ENCODE measurements at places on chromosomes 11 and 22.

DNA sequence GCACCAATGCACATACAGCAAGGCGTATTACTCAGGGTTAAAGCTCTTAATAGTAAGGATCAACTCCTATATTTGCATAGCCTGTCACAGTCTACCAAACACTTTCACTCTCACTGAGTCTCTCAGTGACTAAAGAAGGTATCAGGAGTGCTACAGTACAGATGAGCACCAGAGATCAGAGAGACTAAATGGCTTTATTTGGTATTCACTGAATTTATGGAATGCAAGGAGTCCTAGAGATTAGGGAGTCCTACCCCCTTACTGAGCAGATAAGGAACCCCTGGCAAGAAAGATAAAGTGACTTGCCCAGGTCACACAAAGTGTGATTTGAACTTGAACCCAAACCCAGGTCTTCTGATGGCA lies 396.4 kb upstream of the CCDC90B start:
- DNase-seq, result no peak

GRCh38 chr11:80096736-80097135 lies 655.9 kb upstream of the TENM4 start:
- peak; percentile 91 for DNase-seq

DNA sequence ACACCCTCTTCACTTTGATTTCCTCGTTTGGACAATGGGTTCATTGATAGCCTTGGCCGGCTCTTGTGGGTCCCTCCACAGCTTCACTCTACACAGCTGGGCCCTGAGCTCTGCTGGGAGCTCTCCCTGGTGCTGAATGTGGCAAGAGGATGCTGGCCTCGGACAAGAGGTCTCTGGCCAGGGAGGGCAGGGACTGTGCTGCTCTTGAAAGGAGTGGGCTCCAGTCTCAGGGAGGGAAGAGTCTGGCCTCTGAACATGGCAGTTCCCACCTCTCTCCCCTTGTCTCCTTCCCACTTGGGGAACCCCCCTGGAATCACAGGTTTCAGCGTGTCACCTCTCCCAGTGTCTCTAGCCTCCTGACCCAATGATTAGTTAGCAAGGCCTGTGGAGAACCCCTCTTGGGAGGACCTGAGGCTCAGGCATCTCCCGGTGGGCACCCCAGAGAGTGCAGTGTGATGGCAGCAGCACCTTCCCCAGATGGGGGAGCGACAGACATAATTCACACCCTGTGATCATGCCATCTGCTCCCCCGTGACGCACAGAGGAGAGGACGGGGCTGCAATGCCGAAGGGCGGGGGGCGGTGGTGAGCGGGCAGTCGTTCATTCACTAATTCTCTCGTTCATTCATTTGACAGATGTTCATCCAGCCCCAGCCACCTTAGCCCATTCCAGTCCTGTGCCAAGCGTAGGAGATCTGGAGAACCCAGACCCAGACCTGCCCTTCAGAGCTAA lies 2.8 kb upstream of the CABP7 start:
- DNase-seq, result peak; percentile 75

- DNase-seq, result no peak
These were observed 50.8 kb upstream of the PRDM11 start for GRCh38 chr11:45095691-45096010.

DNA sequence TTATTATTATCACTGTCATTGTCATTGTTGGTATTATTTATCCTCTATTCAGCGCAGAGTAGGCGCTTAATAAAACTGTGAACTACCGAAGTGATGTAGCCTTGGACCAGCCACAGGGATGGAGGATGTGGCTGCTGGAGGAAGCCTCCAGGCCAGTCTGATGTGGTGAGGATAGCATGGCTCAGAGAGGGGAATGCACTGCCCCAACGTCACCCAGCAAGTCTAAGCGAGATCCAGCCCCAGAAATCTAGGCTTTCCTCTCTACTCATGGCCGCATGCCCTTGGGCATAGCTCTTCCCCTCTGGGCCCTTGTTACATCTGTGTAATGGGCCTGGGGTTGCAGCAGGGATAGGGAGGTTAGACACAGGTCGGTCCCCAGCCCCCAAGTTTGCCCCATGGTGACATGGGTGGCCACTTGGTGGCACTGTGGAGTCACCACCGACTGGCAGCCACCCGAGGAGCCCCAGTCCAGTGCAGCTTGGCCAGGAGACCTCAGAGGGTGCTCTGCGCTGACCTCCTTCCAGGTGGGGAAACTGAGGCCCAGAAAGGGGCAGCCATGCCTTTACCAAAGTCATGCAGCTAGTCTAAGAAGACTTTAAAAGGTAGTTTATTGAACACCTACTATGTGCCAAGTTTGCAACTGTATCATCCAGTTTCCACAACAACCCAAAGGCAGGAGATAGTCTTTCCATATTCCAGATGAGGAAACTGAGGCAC lies 395.7 kb downstream of the MN1 start:
- DNase-seq, result peak; percentile 63

DNA sequence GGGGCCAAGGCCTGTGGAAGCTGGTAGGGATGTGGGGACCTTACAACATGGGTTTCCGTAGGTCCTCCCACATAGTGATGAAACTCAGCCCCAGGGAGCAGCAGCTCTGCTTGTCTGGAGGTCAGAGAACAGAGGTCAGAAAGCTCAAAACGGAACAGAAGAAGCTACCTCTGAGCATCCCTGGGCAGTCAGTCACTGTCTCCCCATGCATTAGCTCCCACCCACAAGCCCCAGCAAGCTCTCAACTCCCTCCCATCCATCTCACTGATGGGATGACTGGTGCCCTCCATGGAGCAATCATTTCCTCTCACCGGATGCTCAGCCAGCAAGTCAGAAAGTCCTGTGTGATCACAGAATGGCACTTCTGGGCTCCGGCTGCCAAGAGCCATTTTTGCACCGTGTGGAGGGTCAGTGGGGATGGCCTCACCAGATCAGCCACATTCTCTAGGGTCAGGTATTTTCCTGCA lies 1.9 kb downstream of the TPP1 start:
- no peak for DNase-seq

DNA sequence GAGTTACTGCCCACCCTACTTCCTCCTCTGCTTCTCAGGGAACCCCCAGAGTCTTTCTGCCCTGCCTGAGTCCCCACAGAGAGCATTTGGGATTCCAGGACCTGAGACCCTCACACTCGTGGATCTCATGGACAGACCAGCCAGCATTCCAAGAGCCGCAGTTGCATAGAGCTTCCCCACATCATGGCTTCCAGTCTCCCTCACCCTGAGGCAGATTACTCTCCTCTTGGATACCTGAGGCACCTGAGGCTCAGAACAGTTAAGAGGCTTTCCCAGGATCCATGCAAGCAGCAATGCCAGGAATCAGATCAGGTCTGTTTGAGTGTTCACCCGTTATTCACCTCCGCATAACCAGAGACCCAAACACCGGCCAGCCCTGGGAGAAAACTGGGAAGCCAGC lies 102.2 kb downstream of the TRIM29 start:
- no peak for DNase-seq

GRCh38 chr11:130247319-130247718 lies 67.4 kb downstream of the ZBTB44 start:
- DNase-seq, result no peak

DNA sequence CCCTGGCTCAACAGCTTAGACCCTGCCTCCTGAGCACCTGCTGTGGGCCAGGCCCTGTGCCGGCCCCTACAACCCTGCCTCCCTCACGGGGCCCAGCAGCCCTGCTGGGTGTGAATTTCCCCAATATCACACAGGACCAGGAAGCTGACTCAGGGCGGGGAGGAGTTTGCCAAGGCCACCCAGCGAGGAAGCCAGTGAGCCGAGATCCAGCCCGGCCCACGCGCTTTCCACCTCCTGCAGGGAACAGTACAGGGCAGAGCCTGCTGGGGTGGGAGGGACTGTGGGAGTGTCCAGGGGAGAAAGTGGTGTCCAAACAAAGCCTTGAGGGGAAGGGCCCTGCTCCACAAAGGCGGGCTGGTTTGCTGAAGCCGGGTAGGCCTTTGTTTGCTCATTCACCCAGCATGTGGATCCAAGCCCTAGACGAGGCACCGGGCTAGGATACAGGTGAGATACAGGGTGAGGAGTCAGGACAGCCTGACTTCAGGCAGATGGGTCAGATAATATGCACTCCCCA lies 26.8 kb downstream of the RPL3 start:
- DNase-seq, result peak; percentile 98

DNA sequence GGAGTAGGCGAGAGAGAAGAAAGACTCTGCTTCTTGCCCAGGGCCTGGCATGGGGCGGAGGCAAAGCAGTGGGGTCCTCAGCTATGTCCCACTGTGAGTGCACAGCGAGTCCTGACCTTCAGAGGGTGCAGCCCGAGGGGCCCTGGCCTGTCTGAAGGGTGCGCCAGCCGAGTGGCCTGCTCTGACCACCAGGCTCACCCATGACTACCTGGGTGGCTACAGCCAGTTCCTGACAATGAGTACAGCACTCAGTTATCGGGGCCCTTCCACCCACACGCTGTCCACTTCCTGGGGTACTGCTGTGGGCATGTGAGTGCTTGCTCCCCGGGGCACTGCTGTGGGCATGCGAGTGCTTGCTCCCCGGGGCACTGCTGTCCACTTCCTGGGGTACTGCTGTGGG lies 74.1 kb upstream of the B3GAT1 start:
- DNase-seq, result no peak

Data from fibroblast of skin of scalp (primary cell).